ENCODE measurements at places on chromosomes 13 and 19.
A peak's percentile ranks its signal among the peaks of the same experiment; 100 is the strongest.

DNA sequence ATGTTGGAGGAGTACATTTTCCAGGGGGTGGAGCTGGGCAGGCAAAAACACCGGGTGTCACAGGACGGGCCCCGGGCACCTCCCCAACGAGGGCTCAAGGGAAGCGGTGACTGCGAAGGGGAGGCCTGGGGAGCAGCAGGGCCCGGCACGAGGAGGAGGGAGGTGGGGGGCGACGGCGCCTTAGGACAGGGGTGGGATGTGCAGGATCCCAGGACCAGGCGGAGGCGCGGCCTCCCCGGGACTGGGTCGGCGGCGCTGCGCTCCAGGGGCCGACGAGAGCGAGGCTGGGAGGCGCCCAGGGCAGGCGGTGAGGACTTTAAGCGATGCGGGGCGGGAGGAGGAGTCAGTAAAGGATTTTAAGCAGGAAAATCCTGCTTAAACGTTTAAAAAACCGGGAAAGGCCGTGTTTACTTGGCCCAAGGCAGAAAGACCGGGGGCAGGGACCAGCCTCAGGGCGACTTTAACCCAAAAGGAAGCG lies 427 bp downstream of the ZNF160 start:
- peak; percentile 49 for DNase-seq

DNA sequence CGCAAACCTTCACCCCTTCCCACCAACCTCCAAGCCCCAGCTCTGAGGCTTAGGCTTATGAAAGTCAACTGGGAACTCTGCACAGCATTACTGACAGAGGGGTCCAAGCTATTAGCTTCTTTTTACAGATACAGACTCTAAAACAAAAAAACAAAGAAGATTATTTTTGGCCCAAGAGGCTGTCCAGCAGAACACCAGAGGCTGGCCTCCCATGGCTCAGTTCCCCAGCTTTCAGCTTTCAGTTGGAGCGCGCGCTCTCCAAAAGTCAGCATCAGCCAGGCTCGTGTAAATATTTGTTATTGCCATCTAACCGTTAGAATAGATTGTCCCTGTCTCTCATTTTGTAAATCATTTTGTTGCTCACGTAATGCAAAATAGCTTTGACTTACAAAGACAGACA lies 58.4 kb downstream of the ZIC5 start:
- no peak for DNase-seq

- no peak for DNase-seq
Observed at GRCh38 chr19:4472174-4472974, at the start of gene HDGFL2. HDGFL2 (plus strand) TSS chr19:4472297; CDS start chr19:4472351, 54 bp downstream.

- peak; percentile 59 for DNase-seq
Observed at GRCh38 chr19:10112037-10112761, 706 bp downstream of the P2RY11 start.

DNA sequence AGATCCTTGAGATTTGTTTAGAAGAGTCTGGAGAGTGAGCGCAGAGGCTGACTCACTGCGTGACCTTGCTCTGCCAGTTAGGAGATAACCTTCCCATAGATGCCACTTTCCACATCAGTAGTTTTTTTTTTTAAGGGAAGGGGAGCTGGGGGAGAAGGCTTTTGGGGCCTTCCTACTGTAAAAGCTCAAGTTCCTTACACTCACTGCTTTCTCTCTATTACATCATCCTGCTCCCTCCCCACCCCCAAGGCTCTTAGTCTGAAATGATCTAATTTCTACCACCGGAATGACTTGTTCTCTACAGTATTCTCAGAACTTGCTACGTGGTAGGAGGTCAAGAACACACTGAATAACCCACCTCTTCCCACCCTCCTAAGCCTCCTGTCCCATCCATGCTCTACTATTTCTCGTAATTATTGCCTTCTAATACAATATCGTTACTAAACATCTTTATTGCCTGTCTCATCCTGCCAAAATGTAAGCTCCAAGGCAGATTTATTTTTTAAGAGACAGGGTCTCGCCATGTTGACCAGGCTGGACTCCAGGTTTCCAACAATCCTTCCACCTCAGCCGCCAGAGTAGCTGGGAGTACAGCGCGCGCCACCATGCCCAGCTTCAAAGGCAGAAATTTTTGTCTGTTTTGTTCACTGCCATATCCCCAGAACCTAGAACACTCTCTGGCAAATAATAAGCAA lies 1.2 kb downstream of the LONP1 start:
- peak; percentile 90 for DNase-seq

- peak; percentile 20 for DNase-seq
Observed at GRCh38 chr19:55251341-55252081, 7.3 kb downstream of the PPP6R1 start.

- DNase-seq = peak; percentile 31
Observed at GRCh38 chr13:80901111-80901510, 560.2 kb upstream of the SPRY2 start.

- no peak for DNase-seq
Observed at GRCh38 chr13:35760735-35761281, 284.3 kb upstream of the MAB21L1 start.

DNA sequence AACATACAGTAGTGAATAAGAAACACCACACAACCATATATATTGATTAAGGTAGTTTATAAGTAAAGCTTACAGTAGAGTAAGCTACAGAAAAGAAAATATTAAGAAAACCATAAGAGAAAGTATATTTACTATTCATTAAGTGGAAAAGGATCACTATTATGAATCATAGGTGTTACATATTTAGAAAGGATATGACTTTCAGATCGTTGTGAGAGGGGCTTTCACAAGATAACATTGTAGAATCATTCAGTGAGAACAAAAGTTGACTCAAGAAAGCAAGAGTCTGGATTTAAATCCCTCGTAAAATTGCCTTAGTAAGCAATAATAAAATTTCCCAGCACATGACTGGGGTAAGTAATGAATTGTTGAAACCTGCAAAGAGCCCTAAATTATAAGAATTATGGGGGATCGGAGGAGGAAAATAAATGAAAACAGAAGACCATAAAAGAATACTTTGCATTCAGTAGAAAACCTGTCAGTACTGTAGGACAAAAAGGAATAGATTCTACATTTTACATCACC lies 6.0 kb downstream of the UFM1 start:
- no peak for DNase-seq

DNA sequence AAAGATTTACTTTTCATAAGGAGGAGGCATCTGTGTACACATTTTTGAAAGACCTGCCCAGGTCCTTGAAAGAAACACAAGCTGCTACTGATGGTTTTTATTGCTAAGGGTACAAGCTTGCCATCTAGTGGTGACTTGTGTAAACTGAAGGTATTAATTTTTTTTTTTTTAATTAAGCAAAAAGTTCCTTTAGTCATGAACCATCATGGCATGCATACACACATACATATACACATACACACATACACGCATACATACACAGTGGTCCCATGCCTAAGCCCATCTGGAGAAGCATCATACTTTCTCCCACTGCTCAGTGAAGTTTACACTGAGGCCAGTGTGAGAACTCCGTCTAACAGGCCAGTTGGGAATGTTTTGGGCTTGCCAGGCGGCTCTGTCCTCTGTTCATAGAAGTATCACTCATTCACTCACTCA lies 312.5 kb downstream of the DCLK1 start:
- peak; percentile 51 for DNase-seq
